Stimulated activated CD4-positive, alpha-beta T cell treated with anti-CD3 and anti-CD28 coated beads, Interleukin-2, amount 100 ng/mL, for 24 hours (primary cell): ENCODE measurements at places on chromosomes 7 and 10.
A peak's percentile ranks its signal among the peaks of the same experiment; 100 is the strongest.

DNA sequence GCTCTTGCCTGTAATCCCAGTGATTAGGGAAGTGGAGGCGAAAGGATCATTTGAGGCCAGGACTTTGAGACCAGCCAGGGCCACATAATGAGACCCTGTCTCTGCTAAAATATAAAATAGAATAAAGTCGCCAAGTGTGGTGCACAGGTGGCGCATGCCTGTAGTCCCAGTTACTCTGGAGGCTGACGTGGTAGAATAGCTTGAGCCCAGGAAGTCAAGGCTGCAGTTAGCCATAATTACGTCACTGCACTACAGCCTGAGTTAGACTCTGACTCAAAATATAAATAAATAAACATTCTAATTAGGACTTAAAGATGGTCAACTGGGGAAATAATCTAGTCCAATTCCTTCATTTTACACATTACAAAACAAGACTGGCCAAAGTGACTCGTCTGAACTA lies 768 bp downstream of the CHCHD2 start:
- peak; percentile 28 for DNase-seq

- DNase-seq: no peak
Measured at GRCh38 chr7:153887749-153888569, 164.2 kb upstream of the DPP6 start.

GRCh38 chr10:110646417-110647135 lies 2.4 kb downstream of the RBM20 start:
- DNase-seq: no peak

- DNase-seq: no peak
Measured at GRCh38 chr10:93758891-93759410, 1.2 kb downstream of the LGI1 start.

DNA sequence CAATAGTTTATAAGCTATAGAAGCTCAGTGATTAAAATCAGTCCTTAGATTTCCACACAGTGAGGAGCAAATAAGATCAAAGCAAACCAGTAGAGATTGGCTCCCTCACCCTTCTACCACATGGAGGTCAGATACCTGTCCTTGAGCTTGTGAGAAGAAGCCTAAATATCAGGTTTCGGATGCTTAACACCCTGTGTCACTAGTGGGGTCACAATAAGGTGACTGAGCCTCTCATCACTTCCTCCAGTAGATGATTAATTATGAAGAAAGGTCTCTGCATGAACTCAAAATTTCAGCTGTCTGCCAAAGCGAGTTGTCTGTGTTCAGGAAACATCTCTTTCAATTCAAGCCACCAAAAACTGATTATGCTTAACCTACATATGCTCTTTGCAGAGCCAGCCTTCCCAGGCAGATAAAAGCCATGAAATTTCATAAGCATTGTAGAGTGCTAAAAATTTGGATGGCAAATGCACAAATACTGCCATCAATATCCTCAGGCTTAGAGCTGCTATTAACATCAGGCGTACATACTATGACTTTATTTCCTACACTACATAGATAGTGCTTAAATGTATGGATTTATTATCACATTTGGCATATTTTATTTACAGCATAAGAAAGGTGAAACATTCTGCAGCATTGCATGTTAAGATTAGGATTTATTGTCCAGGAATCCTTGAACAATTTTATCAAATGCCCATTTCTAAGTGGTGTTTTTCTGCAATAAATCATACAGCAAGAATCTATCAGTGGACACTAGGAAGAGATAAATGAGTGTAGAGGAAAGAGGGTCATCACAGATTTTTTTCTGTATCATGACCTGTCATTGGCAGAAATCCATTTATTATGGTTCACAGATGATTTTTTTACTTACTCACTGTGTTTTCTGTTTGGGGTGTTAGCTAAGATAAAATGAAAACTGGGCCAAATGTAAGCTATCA lies 285.1 kb upstream of the SP8 start:
- DNase-seq: no peak

DNA sequence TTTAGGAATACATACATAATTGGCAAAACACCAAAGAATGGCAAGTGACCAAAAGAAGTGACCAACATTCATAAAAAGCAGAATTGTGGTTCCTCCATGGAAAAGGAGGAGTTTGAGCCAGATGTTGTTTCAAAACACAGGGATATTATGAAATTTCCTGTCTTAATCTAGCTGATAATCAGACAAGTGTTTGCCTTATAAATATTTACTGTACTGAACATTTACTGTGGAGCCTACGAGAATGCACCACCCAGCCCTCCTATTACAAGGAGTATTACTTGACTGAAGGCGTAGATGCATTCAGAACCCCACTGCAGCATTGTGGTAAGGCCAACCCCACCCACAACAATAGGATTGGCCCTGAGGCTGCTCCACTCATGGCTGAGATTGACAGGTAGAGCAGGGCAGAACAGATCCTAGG lies 118.9 kb downstream of the AKR1D1 start:
- no peak for DNase-seq

GRCh38 chr10:124316326-124316725 lies 102.4 kb downstream of the OAT start:
- DNase-seq: no peak

- DNase-seq: no peak
Measured at GRCh38 chr7:90229682-90230081, 15.3 kb upstream of the CFAP69 start.

DNA sequence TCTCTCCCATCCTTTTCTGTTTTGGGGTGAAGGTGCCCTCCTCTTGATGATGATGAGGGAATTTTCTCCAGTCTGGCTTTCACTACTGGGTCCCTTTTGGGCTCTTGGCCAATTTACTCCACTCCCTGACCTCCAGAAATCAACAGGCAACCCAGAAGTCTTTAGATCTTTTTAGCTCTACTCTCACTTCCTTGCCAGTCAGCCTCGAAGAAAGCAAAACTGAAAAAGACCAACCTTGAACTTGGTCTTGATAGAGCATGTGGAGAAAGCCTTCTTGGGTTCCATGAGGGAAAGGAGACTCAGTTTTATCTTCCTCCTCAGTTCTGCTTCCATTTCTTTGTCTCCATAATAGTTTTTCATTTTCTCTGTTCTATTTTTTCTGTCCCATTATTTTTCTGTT lies 91.4 kb upstream of the NPVF start:
- no peak for DNase-seq

DNA sequence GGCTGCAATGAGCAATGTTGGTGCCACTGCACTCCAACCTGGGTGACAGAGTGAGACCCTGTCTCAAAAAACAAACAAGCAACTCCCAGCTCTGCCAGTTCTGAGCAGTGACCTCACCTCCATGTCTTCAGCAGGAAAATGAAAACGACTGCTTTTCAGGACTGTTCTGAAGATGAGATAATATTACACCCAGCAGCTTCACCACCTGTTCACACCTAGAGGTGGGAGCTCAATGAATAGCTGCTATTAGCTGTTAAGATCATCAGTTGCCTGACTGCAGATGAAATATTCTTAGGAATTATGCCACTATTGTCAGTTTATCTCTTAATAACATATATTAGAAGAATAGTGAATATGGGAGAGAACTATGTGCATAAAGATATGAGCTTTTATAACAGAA lies 48.4 kb upstream of the CYTH3 start:
- no peak for DNase-seq

DNA sequence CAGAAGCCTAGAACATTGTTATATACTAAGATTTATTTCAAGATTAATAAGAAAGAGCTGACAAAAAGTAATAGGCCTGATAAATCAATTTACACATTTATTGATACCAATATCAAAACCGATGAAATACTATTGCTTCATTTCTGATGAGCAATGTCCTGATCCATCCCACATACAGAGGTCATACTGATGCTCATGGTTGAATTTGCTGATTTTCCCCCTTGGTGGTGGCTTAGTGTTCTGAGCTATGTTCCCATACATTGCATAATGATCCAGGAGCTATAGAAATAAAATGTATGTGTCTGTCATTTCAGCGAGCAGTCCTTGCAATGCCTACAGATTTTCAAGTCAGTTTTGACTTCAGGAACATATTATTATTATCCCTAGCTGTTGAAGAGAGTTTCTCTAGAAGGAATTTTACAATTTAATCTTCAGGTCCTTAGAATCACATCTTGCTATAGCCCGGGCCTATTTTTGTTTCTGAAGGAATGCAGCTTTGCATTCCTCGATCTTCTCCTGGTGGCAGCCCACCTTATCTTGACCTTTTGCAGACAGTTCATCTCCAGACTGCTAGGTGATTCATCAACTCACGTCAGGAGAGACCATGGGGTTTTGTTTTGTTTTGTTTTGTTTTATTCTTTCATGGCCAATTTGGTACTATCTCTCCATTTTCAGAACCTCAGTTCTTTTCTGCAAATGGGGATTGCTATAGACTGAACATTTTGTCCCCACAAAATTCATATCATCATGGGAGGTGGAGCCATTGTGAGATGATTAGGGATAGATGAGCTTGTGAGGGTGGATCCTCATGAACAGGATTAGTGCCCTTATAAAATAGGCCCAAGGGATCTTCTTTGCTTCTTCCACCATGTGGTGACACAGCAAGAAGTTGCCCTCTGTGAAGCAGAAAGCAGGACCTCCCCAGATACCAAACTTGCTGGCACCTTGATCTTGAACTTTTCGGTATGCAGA lies 465.6 kb upstream of the IGFBP3 start:
- DNase-seq: no peak

DNA sequence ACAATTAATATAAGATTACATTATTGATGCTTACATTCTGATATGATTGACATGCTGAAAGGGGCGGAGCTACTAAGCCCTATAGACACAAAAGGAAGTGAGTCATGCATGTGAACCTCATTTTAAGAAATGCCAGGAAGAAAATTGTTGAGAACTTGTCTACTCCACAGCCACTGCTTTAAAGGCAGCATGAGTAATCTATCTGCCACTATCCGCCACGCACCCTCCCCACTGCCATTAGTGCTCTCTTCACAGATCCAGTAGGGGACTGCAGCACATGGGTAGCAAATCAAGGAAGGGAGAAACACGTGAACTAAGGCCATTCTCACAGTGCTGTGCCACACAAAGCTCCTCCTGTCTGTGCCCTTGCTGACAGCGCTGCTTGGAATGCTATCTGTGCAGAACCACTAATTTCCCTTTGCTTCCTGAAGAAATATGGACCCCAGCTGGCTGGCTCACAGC lies 524.8 kb downstream of the GRM8 start:
- DNase-seq: peak; percentile 0

GRCh38 chr7:28922624-28923331 lies 35.4 kb downstream of the TRIL start:
- DNase-seq: peak; percentile 68

GRCh38 chr7:13032084-13032483 lies 344.7 kb downstream of the ARL4A start:
- no peak for DNase-seq

- DNase-seq: no peak
Measured at GRCh38 chr7:71824006-71824760, 588.0 kb downstream of the CALN1 start.

- DNase-seq: no peak
Measured at GRCh38 chr10:99353182-99353581, 24.0 kb downstream of the CNNM1 start.

DNA sequence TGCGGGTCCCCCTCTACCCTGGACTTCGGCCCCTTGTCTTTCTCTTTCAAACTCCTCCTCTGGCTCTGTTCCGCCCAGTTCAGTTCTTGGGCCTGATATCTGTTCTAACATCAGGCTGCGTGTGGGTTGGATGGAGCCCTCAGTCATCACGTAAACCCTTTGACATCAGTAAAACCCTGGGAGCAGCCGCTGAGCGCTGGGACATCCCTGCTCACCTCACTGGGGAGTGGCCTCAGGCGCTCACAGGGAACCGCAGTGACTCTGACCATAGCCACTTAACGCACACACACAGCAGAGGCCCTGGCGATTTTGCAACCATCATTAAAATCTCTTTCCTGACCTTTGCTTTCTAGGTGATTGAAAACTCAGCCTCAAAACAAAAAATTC lies 113.3 kb downstream of the CYTH3 start:
- no peak for DNase-seq

- DNase-seq: no peak
Measured at GRCh38 chr10:33249659-33250345, 84.7 kb downstream of the NRP1 start.

DNA sequence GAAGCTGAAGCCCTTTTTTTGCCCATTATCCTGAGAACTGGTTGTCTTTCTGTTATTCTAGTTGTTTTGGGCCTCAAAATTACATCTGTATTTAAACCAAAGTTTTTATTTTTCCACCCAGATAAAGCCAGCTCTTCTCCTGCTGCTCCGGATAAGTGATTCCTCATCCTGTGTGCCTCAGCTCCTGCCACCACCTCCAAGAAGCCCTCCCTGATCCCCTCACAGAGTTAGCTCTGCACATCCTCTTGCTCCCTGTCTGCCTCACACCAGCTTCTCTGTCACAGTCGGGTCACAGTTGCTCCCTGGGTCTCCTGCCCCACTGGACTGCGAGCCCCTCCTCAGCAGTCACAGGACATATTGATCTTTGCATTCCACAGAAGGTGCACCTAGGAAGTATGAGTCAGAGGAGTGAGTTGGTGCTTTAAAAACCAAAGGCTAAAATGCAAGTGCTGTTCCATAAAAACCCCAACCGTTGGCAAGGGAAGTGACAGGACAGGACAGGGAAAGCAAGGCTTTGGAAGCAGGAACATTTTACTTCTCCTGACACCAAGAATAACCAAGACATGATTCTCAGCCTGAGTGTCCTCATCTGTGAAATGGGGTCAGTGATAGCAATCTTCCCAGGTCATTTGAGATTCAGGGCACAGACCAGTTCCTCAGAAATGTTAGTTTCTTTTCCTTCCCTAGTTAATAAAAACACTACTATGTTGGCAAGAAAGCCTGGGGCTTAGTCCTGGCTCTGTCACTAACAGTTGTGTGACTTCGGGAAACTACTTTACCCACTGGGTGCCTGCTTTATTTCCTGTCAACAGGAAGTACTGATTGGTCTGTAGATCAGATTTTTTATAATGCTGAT lies 36.5 kb upstream of the EEPD1 start:
- no peak for DNase-seq

DNA sequence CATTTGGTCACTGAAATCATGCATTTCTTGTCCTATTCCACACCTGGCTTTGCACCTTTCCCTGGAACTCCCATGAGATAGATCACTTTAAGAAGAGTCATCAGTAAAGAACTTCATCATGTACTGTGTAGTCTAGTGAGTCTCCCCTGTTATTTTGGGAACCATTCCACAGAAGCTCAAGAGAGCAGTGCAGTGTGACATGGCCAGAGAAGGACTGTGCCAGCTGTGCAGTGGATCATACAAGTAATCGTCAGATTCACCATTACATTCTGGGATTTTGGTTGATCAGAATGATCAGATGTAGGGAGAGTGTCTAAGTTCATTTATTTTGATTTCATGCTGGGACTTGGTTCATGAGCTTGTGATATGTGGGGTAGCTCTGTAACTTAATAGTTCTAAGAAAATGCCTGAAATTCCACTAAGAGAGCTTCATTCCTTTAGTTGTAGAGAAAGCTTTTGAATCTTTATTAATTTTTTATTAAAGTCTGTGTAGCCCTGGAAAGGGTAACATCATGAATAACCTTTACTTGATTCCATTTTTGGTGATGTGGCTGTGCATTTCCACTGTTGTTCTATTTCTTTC lies 166.8 kb downstream of the SUGCT start:
- no peak for DNase-seq

GRCh38 chr10:18567343-18567856 lies 84.0 kb downstream of the NSUN6 start:
- no peak for DNase-seq
